ENCODE measurements at places on chromosomes 5 and 9. TPM values are rescaled to one million over a fixed set of nuclear protein-coding genes. Genes with fewer than 3 reads are reported as not detected.

GRCh38 chr9:124298646-124299235 is 41.0 kb downstream of the NEK6 start:
- H3K36me3 ChIP-seq = peaks cover 2% of the 10 kb centered on the region
- DNase-seq = no peak
- no peaks in the 10 kb centered on the region for H3K27me3 ChIP-seq
- no peaks in the 10 kb centered on the region for H3K4me1 ChIP-seq

DNA sequence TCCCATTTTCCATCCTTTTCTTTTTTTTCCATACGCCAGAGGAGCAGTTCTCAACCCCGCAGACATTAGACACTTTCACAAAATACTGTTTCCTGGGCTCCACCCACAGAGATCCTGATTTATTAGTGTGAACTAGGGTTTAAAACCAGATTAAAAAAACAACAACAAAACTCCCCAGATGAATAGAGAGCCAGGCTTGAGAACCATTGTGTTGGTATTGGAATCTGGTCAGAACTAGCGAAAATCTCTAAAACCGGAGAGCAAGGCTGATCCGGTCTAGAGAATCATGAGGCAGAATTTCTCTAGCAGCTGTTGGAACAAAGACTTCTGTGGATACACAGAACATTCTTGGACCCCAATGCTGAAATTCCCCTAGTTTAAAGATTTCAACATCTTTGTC is 173.0 kb downstream of the PCSK1 start:
- H3K4me1 ChIP-seq = no peaks in the 10 kb centered on the region
- no peak overlapping the region for H3K4me3 ChIP-seq
- DNase-seq = no peak
- no peaks in the 10 kb centered on the region for H3K27me3 ChIP-seq

GRCh38 chr5:145743396-145744061 is 91.6 kb downstream of the PRELID2 start:
- no peaks in the 10 kb centered on the region for H3K36me3 ChIP-seq
- H3K4me1 ChIP-seq = no peaks in the 10 kb centered on the region
- H3K4me3 ChIP-seq = no peak overlapping the region

GRCh38 chr9:126689027-126689825 is 75.5 kb downstream of the LMX1B start:
- no peak overlapping the region for H3K4me3 ChIP-seq
- no peak overlapping the region for H3K27ac ChIP-seq
- no peaks in the 10 kb centered on the region for H3K36me3 ChIP-seq
- peaks cover 8% of the 10 kb centered on the region for H3K27me3 ChIP-seq
- DNase-seq = no peak
- no peaks in the 10 kb centered on the region for H3K4me1 ChIP-seq

DNA sequence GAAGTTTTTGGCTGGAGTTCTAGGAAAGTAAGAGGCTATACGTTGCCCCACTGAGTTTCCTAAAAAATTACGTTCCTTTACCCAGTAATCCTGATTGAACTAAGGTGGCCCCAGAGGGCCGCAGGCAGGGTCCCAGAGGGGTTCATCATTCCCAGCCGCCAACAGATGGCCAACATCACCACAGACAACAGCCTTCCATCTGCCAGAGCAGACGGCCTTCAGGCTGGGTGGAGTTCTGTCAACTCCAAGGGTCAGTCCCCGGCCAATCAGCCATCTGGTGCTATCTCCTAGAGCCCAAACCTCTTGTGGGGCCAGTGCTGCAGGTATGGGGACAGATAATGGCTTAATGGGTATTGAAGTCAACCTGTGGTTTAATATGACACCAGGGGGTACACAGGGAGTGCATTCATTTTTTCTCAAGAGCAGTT is 30.4 kb downstream of the TBC1D2 start:
- H3K4me1 ChIP-seq = no peaks in the 10 kb centered on the region
- no peak overlapping the region for H3K27ac ChIP-seq
- peaks cover 47% of the 10 kb centered on the region for H3K36me3 ChIP-seq
- no peak overlapping the region for H3K4me3 ChIP-seq
- H3K27me3 ChIP-seq = no peaks in the 10 kb centered on the region

DNA sequence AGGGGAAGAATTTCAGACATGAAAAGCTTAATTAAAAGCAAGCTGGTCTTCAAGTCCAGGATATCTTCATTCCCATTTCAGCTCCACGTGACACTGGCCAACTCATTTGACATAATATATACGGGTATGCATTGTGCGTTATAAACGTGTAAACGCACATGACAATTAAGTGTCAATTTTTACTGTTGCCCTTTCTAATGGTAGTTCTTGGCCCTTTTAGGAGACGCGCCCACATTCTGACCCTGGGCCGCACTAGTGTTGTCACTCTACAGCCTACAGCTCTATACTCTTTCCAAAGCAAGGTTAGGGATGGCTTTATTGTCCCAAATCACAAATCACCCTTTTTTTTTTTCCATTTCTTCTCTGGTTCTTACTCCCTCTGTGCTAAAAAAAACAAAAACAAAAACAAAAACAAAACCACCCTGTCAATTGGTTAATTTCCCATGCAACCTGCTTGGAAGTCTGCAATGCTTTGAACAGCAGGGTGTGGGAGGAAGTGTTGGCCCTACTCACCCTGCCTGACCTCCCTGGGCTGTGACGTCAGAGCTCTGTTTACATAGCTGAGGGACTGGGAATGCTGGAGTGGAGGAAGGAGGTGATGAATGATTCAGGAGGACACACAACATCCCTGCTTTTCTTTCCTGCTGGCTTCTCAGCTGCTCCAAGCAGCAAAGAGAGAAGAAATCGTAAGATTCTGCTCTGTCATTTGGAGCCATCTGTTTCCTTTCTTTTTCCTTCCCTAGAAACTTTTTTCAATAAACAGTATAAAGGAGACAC is 19.3 kb downstream of the RFK start:
- H3K27ac ChIP-seq = no peak overlapping the region
- no peak for DNase-seq
- H3K4me1 ChIP-seq = no peaks in the 10 kb centered on the region
- H3K4me3 ChIP-seq = no peak overlapping the region
- H3K27me3 ChIP-seq = no peaks in the 10 kb centered on the region

DNA sequence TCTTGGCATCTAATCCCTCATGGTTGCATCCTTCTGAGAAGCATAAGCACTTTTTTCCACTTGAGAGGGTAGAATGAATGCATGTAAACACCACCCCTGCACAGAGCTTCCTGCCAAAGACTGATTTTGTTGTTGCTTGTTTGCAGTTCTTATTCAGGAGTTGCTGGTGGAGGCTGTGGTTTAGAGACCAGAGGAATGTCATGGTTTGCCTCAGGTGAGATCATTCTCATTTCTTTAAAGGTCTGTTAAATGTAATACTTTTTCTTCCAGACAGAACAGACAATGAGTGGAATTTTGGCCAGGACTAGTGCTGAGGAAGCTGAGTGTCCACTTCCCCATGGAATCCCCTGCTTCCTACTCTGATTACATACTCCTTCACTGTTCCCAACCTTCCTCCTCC is 3.2 kb upstream of the TNC start:
- H3K4me3 ChIP-seq = no peak overlapping the region
- no peaks in the 10 kb centered on the region for H3K4me1 ChIP-seq
- H3K36me3 ChIP-seq = no peaks in the 10 kb centered on the region
- peaks cover 38% of the 10 kb centered on the region for H3K27me3 ChIP-seq
- no peak overlapping the region for H3K27ac ChIP-seq

GRCh38 chr5:6830643-6831239 is 117.5 kb downstream of the TENT4A start:
- H3K27me3 ChIP-seq = no peaks in the 10 kb centered on the region
- no peak overlapping the region for H3K27ac ChIP-seq
- no peaks in the 10 kb centered on the region for H3K36me3 ChIP-seq
- no peak for DNase-seq

- no peak overlapping the region for H3K4me3 ChIP-seq
- peaks cover 18% of the 10 kb centered on the region for H3K4me1 ChIP-seq
- H3K27me3 ChIP-seq = no peaks in the 10 kb centered on the region
- H3K36me3 ChIP-seq = no peaks in the 10 kb centered on the region
- no peak for DNase-seq
- no peak overlapping the region for H3K27ac ChIP-seq
These were observed 76.2 kb upstream of the ZFAND5 start for GRCh38 chr9:72440992-72441847.

GRCh38 chr5:180803181-180804128 is 849 bp upstream of the MGAT1 start:
- peak overlapping the region; percentile 89 for H3K27ac ChIP-seq
- peaks cover 10% of the 10 kb centered on the region for H3K36me3 ChIP-seq
- DNase-seq = peak; percentile 97
- peak overlapping the region; percentile 79 for H3K4me3 ChIP-seq

DNA sequence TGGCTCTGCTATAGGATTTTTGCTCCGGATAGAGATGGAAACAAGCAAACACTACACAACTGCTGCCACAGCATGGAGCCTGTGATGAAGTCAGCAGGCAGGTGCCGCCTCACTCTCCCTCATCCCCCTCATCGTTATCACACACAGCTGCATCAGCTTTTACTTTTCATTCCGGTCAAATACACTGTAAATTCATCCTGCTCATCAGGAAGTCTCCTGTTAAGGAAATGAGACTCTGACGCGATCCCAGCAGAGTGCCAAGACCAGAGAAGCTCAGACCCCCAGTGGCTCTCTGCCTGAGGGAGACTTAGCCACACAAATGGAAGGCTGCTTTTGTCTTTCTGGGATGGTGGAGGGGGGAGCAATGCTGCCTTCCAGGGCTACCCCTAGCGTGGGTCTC is 270.2 kb downstream of the ELAVL2 start:
- DNase-seq = no peak
- H3K36me3 ChIP-seq = no peaks in the 10 kb centered on the region
- H3K27ac ChIP-seq = no peak overlapping the region
- no peaks in the 10 kb centered on the region for H3K4me1 ChIP-seq

- H3K27me3 ChIP-seq = no peaks in the 10 kb centered on the region
- no peak overlapping the region for H3K27ac ChIP-seq
- no peaks in the 10 kb centered on the region for H3K36me3 ChIP-seq
These were observed 415.1 kb downstream of the MLLT3 start for GRCh38 chr9:20207176-20207575.

- no peak for DNase-seq
- no peak overlapping the region for H3K4me3 ChIP-seq
- H3K4me1 ChIP-seq = no peaks in the 10 kb centered on the region
- H3K36me3 ChIP-seq = no peaks in the 10 kb centered on the region
- no peak overlapping the region for H3K27ac ChIP-seq
These were observed 706.3 kb downstream of the KCTD16 start for GRCh38 chr5:144876990-144877389.

COL27A1 gene
- 0.30 TPM for total RNA-seq

OR1Q1 gene
- 0.72 TPM for total RNA-seq

LTC4S gene
- total RNA-seq = 2.8 TPM

NPR3 gene
- total RNA-seq = 2.4 TPM

TMOD1 gene
- total RNA-seq = 3.7 TPM

GPX8 gene
- not detected for total RNA-seq

PKD2L2 gene
- not detected for total RNA-seq

Measured in CD4-positive, CD25-positive, alpha-beta regulatory T cell (primary cell).